ENCODE measurements at places on chromosomes 6 and 20. TPM values are rescaled to one million over a fixed set of nuclear protein-coding genes. Genes with fewer than 3 reads are reported as not detected.

- DNase-seq, result no peak
Measured at GRCh38 chr20:16654858-16655535, 74.8 kb upstream of the SNRPB2 start.

CST5 gene
- total RNA-seq, result not detected

WFDC2 gene
- total RNA-seq, result 1.0 TPM

- no peak for DNase-seq
Measured at GRCh38 chr6:146890644-146891434, 292.1 kb downstream of the ADGB start.

GRCh38 chr6:107690643-107691061 is 133.5 kb downstream of the SCML4 start:
- DNase-seq, result no peak

POU5F1 gene
- total RNA-seq, result 1.0 TPM

DNA sequence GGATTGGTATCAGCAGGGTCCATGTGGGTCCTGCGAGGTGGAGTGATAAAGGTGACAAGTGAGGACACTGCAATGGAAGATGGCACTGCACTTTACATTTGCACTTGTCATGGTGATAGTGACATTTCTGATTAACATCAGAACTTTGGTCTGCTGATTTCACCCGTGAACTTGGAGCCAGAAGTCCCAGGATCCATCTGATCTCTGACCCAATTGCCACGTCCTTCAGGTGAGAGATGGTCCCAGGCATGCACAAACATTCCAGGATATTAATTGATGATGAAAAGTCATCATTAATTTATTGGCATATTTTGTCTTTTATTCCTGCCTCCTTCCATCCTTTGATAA is 9.8 kb upstream of the GHRH start:
- DNase-seq, result no peak

DNA sequence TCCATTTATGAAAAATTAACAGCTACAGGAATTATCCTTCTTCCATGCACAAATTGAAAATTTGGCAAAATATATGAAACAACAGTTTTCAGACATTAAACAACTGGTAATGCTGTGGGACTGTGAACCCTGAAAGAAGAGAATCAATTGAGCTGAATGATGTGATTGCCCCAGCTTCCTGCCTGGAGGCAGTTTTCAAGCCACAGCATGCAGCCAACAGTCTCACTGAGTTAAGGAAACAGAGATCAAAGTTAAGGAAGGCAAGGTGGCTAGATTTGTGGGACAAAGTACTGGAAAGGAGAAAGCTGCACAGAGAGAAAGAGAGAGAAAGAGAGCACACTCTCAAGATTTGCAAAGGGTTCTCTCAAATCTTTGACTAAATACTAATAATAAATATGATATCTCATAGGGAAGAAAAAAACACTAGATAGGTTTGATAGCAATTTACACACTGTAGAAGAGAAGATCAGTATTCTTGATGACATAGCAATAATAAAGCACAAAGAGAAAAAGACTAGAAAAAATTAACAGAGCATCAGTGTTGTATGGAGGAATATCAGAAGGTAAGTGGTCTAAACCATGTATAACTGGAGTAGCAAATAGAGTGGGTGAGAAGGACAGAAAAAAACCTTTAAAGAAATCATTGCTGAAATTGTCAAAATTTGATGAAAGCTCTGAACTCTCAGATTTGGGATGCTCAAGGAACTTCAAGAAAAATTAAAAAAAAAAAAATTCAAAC is 70.1 kb upstream of the CNKSR3 start:
- no peak for DNase-seq

DNA sequence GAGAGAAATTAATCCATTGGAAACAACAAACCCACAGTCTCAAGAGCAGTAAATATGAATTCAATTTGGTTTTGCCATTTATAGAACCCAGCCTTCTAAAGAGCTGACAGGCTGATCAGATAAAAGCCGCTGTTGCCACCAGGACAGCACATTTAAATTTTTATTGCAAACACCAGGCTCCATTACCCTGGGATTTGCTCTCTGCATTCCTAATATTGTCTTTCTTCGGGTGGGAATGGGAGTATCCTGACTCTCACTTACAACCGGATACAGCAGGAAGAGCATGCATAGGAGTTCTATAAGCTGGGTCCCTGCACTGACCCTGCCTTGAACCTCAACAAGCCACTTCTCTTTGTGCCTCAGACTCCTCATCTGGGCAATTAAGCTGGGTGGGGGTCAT is 142.9 kb downstream of the LRFN2 start:
- DNase-seq, result no peak
